ENCODE measurements at places on chromosomes 5 and 9.

DNA sequence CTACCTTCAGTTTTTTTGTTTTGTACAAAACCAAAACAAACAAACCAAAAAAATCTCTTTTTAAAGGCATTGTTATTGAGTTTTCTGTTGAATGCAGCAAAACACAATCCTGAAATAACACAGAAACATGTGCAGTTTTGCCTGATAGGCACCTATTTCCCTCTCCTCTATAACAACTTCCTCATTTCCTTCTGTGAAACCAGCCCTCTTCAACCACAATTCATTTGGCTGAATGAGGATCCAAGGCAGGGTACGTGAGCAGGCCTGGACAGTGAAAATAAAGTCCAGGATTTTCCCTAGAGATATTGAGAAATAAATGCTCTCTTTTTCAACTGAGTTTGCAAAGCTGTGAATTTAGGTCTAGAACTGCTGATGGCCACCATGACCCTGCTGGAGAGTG is 134.8 kb upstream of the LARP1 start:
- DNase-seq, result no peak

- no peak for DNase-seq
Measured at GRCh38 chr5:1703352-1704050, 96.1 kb downstream of the MRPL36 start.

DNA sequence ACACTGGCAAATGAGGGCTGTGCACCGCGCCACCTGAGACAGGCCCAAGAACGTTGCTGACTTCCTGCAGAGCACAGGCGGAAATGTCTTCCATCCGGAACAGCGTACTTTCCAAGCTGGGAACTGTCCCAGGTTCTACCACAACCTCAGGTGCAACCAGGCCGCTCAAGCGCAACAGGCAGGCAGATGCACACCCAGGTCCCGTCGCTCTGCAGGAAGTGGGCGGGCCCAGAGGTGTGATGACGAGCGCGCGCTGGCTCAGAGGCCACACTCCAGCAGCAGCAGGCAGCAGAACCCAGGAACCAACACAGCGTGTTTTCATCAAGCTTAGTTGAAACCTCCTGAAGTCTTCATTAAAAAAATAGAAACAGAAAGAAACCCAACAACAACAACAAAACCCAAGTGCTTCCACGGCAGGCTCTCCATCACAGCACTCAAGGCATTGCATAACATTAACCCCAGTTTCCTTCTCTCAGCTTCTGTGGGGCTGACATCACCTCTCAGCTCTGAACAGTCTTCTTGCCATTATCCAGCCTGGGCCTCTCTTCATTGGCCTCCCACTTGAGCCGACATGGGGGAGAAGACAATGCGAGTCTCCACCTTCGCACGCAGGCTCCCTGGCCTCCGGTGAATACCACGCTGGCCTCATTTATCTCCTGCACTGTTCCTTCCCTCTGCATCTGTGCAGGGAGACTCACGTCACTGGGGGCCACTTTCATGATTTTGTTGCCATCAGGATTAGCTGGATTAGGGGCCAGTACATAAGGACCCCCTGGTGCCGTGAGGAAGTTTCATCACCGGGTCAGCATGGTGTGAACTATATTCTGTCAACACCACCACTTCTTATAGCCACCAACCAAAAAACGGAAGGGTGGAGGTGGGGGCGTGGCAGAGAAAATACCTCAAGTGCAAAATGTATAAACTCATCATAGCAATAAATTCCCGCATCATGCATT is 22.1 kb downstream of the PTCH1 start:
- DNase-seq, result peak; percentile 68

- DNase-seq, result no peak
Measured at GRCh38 chr9:70589571-70590314, 175.3 kb upstream of the KLF9 start.

- no peak for DNase-seq
Measured at GRCh38 chr9:113930390-113930783, 54.3 kb downstream of the ZNF618 start.

GRCh38 chr5:99441235-99441634 is 512.4 kb upstream of the CHD1 start:
- DNase-seq, result no peak

DNA sequence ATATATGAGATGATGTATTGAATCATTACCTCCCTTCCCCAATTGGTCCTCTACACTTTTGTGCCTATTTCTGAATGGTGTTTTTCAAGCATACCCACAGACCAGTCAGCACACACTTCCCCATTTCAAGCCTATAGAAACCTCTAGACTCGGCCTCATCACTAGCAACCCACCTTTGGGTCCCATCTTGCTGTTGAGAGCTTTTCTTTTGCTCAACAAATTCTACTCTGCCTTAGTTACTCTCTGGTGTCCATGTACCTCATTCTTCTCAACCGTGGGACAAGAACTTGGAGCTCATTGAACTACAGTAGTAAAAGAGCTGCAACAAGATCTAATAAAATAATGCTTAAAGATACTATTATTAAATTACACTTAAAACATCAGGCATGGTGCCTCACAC is 49.0 kb upstream of the KDM4C start:
- no peak for DNase-seq

GRCh38 chr5:144329681-144330080 is 159.0 kb downstream of the KCTD16 start:
- DNase-seq, result no peak

DNA sequence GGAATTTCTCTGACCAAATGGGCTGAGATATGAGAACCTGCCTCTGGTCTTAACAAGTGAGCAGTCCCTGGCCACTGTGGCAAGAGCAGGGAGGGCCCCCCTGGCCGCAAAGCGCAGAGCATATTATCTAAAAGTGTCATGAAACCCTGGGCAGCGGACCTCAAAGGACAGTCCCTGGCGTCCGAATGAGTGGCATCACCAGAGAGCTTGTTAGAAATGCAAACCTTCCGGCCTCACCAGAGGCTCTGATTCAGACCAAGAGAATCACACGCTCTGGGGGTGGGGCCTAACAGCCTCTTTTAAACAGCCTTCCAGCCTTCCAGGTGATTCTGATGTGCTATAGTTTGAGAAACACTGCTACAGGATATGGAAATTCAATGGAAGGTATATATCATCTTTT is 10.9 kb downstream of the PTPN3 start:
- DNase-seq, result no peak

GRCh38 chr5:104385906-104386305 is 823.3 kb upstream of the NUDT12 start:
- DNase-seq, result no peak

DNA sequence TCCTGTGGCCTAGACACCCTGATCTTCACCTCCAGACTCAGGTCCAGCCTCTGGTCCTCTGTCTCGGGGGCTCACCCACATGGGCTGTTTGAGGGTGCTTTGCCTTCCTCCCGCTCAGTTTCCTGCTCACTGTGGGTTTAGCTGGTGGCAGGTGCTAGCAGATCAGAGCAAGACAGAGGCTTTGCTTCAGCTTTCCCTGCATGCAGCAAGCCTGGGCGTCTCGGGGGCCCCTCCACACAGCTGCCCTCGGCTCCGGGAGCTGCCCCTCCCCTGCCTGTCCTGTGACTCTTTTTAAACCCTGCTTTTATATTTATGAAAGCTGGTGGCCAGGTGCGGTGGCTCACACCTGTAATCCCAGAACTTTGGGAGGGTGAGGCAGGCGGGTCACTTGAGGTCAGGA is 14.6 kb downstream of the MRPL36 start:
- no peak for DNase-seq

- DNase-seq, result no peak
Measured at GRCh38 chr5:95070453-95070852, 214.4 kb downstream of the MCTP1 start.

DNA sequence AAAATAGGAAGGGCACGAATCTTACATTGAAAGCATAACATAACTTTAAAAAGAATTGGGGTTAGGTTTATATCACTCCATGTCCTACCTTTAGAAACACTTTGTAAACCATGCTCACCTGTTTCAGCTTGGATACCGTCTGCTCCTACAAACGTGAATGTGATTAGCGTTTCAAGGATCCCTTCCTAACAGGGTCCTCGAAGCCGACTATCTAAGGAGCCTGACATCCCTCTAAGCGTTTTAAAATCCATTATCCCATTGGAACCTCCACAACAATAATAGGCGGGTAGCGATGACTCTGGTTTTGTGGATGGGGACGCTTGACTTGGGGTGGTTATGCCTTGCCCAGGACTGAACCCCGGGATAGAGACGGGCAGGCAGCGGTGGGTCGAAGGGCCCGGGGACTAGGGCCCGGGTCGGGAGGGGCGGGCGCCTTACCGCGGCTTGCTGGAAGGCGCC is 937 bp downstream of the SVEP1 start:
- DNase-seq, result no peak

- no peak for DNase-seq
Measured at GRCh38 chr9:98031935-98032334, 24.6 kb upstream of the NANS start.

- DNase-seq, result no peak
Measured at GRCh38 chr9:95777136-95777535, 98.4 kb upstream of the ERCC6L2 start.

GRCh38 chr5:177371120-177372033 is 12.9 kb upstream of the SLC34A1 start:
- DNase-seq, result no peak

GRCh38 chr5:78505860-78506259 is 142.7 kb downstream of the LHFPL2 start:
- no peak for DNase-seq

DNA sequence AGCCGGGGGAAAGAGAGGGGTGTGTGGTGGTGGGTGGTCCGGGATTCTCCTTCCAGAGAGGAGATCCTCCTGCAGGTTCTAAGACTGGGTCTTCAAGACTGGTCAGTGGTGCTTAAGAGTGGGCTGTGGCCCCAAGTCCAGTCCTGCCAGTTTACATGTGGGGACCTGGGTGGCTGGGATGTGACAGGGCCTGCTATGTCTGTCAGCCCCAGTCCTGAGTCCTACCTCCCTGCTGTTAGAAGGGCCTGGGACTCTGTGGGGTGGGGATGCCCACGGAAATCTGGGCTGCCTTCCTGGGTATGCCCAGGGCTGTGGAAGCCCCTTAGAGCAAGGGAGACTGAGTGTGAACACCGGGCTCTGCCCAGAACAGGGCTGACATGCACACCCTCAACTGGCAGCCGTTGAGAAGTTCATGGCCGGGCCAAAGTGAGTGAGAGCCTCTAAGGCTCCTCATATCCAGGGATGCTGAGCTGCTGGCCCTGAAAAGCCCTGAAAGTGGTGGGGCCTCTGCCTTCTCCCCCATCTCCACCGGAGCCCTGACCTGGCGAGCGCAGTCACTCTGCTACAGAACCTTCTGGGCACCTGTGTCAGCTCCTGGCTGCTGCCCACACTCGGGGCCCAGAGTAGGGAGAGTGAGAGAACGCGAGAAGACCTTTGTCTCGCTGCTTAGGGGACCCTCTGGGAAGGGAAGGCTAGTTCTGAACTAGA is 1.7 kb downstream of the PHF2 start:
- no peak for DNase-seq

GRCh38 chr9:127397646-127398274 is 791 bp downstream of the SLC2A8 start:
- DNase-seq, result no peak

DNA sequence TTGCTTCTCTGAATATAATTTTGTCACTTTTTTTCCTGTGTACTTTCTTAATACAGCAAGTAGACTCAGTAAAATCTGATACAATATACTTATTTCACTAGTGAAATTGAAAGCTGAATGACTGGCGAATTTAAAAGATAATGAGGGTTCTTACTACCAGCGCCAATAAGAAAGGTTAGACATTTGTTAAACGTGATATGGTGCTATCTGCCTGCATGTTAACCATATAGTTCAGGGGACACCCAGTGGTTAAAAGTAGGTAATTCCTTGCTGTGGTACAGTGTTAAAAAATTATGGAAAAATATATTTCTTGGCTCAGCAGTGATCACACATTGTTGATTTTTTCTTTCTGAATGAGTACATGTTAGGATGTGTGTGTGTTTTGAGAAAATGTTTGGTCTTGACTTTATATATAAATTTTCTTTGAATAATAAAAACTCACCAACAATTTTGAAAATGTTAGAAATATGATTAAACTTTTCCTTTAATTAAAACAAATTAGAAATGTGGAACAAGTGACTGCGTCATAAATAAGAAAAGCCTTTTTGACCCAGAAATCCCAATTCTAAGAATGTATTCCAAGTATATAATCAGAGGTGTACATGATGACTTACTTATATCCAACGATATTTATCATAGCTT is 25.8 kb downstream of the CAST start:
- DNase-seq, result no peak

DNA sequence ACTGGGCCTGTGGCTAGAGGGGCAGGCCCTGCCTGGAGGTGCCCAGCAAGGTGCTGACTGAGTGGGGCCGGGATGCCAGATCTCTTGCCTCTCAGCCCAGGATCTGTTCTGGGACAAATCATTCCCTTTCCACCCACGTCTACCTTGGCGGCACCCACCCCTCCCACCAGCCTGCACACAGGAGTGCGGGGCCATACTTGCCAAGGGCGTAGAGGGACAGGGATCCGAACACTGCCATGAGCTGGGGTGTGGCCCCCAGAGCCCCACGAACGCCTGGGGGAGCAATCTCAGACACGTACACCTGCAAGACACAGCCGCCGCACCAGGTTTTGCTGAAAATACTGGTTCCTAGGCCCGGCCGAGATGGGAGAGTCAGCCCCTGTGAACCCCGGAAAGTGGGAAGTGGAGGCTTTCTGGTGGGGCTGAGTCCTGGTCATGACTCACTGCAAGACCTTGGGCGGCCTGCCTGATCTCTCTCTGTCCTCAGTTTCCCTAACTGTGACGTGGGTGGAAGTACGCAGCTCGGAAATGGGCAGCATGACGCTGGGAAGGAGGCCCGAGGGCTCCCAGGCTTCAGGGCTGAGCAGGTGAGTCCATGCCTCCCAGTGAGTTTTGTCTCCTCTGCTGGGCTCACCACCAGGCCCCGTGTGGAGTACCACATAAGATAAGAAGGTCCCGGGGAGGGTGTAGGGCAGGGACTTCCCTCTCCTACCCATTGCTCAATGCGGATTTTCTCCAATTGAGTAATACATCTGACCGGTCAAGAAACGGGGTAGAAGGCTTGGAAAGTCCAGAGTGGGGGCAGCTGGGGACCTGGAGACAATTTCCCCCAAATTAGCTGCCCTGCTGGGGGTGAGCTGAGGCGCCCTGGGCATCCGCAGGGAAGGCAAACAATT is 2.6 kb downstream of the SLC2A6 start:
- no peak for DNase-seq

- no peak for DNase-seq
Measured at GRCh38 chr5:169331292-169331852, 30.4 kb upstream of the SLIT3 start.

GRCh38 chr5:55918087-55919035 is 67.2 kb downstream of the IL31RA start:
- no peak for DNase-seq

DNA sequence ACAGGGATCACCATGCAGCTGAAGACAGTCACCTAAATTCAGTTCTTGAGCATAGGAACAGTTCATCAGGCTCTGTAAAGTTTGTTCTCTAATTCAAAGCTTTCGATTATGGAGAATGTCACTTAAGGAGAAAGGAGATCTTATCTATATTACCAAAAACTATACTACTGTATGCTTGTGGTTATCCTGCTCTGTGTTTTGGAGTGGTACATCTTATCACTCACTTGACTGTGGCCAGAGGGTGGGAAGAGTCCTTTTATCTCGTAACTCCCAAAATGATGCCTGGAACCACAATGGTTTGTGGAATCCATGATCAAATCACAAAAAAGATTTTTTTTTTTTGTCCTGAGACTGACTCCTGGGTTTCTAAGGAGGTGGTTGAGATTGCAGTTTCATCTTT is 230.7 kb downstream of the COMMD10 start:
- DNase-seq, result no peak

- no peak for DNase-seq
Measured at GRCh38 chr9:95036676-95037075, 280.8 kb downstream of the FANCC start.

All from stimulated activated CD4-positive, alpha-beta T cell treated with anti-CD3 and anti-CD28 coated beads, Interleukin-12 subunit alpha, Interleukin-12 subunit beta, amount 100 ng/mL, for 24 hours (primary cell).